Stimulated activated CD8-positive, alpha-beta memory T cell treated with anti-CD3 and anti-CD28 coated beads, Interleukin-15, amount 100 ng/mL, for 24 hours (primary cell): ENCODE measurements at places on chromosomes 5 and 9.

DNA sequence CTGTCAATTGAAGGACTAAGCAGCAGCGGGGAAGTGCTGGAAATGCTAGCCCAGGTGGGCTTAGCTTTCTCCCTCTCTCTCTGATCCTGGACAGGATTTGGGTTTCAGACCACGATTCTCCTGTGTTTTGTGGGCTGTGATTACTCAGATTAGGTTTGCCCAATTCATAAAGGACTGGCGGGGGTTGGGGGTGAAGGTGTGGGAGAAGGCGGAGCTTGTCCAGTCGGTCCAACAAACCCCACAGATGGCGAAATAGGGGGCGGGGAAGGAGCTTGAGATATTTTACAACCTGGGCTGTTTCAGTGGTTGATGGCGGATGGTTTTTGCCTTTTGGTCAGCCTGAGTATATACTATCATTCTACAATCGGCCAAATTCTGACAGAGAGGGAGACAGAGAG lies 35.2 kb downstream of the PCDHAC2 start:
- DNase-seq = no peak

DNA sequence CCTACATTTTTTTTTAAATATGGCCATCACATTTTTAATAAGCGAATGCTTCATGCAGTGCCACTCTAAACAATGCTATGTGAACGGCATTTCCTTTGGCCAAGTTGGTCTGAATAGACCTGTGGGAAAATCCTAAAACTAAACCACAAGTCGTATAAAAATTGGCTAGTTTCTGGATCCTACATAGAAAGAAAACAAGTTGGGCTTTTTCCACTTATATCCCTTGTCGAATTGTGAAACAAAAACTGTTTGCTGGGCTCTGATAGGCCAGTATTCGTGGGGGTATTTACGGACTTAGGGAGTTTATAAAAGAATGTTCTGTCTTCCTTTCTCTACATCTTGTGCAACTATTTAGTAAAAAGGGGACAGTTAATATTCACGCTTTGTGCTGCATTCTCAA lies 153.1 kb upstream of the KLF9 start:
- no peak for DNase-seq

DNA sequence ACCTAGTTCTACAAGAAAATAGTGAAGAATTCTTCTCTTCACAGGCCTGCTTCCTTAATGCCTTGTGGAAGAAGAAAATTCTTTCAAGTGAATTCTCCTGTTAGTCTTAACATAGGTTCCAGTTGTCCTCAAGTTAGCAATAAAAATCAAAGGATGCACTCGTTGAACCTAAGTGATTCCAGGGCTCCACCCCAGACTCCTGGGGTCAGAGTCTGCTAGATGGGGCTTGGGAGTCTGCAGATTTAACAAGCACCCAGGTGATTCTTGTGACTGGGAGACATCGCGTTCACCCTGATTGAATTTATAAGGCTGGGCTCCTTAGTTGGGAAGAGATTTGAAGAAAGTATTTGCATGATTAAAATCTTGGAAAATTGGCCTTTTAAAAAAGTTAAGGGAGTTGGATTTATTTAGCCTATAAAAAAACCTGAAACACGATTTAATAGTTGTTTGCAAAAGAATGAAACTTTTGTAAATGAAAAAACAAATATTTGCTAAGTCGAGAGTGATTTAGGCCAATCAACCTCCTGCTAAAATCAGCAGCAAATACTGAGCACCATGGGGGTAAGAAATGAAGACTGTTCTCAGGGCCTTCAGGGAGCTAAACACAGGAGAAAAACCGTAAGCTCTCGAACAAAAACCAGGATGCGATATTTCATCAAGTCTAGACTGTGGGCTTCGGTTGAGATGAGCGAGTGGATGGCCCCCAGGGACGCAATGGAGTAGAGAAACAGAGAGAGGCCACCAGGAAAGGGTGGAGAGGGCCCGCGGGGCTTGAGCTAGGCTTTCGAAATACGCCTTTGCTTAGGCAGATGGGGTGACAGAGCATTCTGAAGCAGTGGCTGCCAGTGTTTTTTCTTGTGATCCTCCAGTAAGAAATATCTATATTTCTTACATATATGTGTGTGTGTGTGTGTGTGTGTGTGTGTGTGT lies 86.9 kb upstream of the TTC23L start:
- DNase-seq = no peak

DNA sequence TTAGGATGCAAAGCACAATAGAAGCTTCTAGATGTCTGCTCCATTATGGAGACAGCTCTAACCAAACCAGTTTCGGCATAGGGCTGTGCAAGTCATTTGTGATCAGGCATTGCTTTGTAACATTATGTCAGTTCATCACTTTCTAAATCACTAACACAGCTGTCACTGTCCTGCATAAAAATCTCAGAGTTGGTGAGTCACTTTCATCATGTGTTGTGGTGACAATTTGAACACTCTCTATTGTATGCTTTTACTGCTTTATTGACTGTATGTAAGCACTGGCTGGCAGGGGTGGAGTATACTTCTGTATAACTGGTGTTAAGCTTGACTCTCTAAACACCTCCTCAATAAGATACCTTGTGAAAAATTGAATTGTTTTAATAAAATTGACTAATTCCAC lies 77.9 kb downstream of the SLCO4C1 start:
- DNase-seq = no peak

GRCh38 chr9:116434314-116434713 lies 252.8 kb upstream of the TRIM32 start:
- DNase-seq = no peak

DNA sequence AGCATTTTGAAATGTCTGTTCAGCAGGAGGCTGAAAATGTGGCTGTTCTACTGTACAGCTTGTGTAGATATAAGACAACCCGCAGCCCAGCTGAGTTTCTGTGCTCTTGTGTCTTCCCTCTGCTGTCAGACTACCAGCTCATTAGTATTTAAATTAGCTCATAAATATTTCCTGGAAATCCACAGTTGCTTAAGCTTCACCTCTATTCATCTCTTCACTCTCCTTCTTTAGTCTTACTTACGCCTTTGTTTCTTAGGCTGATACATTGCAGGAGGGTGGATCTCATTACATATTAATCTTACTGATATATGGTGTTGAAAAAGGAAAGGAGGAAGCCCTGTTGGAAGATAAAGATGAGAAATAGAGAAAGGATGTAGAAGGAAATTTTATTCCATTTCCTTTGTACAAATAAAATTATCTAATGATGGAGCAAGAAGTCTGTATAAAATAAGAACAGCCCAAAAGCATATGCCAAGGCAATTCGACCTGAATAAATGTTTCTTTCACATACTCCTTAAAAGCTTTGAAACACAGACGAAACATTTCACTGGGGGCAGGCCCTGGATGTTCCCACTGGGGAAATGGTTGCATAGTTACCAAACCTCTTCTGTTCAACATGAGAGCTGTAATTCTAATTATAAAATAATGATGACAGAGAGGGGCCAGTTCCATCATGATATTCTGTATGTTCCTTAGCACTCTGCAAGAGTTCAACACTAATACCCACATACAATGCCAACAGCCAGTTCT lies 111.8 kb upstream of the APC start:
- DNase-seq = no peak

GRCh38 chr5:87121304-87122150 lies 146.2 kb upstream of the RASA1 start:
- no peak for DNase-seq

DNA sequence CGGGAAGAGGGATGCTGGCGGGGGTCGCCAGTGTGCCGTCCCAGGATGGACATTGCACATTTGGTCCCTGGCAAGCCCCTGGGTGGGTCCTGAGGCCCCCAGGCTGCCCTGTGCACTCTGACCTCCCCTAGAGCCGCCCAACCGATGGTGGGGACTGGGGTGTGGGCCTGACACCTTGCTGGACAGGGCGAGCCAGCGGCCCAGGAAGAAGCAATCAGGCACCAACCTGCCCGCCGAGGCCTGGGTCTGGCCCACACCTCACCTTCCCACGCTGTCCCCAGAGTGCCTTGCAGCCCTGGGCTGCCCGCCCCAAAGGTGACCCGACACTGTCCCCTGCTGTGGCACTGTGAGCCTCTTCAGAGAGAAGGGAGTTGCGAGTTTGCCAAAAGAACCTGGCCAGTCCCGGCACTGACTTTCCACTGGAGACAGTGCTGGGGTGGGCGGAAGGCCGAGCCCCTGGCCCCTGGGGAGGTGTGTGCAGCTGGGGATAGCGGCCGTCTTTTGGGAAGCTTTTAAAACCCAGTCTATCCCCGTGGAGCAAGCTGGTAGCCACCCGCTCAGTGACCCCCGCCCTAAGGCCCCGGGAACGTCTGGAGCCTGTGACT lies 12.0 kb upstream of the NRARP start:
- no peak for DNase-seq

DNA sequence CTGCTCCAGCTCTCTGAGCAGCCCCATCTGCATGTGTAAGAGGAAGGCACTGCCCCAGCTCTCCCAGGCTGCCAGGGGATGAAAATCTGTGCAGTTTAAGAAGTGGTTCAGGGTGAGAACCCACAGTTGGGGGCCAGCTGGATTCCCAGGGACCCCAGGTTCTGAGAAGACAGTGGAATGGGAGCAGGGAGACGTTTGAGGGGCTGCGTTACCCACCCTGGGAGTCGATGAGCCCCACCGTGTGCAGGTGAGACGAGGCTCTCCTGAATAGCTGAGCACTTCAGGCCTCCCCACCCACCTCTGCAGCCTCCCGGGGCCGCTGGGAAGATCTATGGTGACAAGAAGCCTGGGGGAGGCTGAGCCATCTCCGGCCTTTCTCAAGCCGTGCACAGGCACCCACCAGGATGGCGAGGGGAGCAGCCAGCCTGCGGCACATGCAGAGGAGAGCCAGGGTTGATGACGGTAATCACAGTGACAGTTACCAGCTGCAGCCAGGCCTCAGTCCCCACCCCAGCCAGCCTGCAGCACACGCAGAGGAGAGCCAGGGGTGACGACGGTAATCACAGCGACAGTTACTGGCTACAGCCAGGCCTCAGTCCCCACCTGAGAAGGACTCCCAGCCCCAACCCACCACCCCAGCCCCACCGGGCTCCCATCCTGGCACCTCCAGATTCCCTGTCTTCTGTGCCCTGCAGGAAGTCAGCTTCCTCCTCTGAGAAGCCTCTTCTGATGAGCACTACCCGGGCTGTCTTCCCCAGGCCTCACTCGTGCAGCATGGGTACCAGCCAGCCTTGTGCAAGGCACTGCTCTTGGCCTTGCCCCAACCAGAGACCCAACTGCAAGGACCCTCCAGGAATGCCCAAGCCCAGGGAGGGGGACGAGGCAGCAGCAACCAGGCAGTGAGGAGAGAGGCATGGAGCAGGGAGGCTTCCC lies 150.8 kb upstream of the PPP1R26 start:
- DNase-seq = no peak

- DNase-seq = no peak
These were observed 214.4 kb downstream of the EFNA5 start for GRCh38 chr5:107456281-107456715.

DNA sequence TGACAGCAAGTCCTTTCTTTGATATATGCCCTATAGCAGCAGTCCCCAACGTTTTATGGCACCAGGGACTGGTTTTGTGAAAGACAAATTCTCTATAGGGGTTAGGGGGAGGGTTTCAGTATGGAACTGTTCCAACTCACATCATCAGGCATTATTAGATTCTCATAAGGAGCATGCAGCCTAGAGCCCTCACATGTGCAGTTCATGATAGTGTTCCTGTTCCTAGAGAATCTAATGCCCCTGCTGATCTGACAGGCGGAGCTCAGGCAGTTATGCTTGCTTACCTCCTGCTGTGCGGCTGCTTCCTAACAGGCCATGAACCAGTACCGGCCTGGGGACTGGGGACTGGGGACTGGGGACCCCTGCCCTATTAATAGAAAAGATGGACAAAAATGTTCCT lies 2.7 kb upstream of the RAPGEF6 start:
- DNase-seq = no peak

- DNase-seq = no peak
These were observed 120.6 kb downstream of the TTLL11 start for GRCh38 chr9:121972501-121972981.

- no peak for DNase-seq
These were observed 142.0 kb downstream of the NSG2 start for GRCh38 chr5:174187481-174187880.

GRCh38 chr5:15914638-15915037 lies 265.0 kb downstream of the MARCHF11 start:
- DNase-seq = no peak

- DNase-seq = no peak
These were observed 152.9 kb downstream of the FRMD3 start for GRCh38 chr9:83385317-83385716.

DNA sequence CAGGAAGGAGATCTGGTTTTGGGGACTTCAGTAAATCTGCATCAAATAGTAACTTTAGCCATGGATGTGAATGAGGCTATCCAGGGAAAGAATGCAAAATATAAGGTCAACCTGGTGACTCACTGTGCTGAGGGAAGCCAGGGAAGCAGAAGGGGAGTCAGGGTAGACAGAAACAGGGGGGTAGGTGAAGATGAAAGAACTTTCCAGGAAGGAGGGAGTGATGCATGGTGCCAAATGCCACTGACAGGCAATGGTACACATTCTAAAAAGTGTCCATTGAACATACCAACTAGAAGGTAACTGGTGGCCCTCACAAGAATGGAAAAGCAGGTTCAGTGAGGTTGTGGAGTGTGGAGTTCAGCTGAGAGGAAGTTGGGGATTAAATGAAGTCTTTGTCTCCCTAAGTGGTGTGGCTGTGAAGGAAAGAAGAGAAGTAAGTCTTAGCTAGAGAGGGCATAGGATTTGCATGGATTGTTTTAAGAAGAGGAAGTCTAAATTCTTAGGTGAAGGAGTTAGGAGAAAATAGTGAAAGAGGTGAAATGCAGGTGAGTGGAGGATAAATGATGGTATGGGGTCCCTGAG lies 35.5 kb downstream of the PALM2AKAP2 start:
- no peak for DNase-seq

GRCh38 chr9:136045595-136046553 lies 49.2 kb downstream of the NACC2 start:
- DNase-seq = no peak

GRCh38 chr9:698276-698675 lies 143.2 kb upstream of the DMRT1 start:
- no peak for DNase-seq

- DNase-seq = no peak
These were observed 10.5 kb upstream of the INIP start for GRCh38 chr9:112728401-112728800.

GRCh38 chr9:124220946-124221451 lies 36.8 kb upstream of the NEK6 start:
- DNase-seq = no peak

DNA sequence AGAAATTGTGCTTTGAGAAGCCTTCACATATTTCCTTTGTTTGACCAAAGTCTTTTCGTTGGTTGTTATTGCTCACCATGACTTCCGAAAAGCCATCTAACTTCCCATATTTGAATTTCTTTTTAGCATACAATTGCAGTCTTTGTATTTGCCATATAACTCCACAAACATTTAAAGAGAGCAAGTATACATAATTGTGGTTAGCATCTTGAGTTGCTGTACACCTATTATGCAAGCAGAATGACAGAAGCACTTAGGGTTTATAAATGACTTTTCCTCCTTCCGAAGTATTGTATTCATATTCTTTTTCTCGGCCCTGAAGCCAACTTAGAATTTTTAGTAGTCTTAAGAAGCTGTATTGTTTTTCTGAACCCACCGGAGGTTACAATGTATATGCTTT lies 250.4 kb downstream of the RFK start:
- DNase-seq = no peak

GRCh38 chr5:32021771-32022170 lies 152.3 kb downstream of the GOLPH3 start:
- DNase-seq = no peak
